ENCODE measurements at places on chromosomes 11 and 22. TPM values are rescaled to one million over a fixed set of nuclear protein-coding genes. Genes with fewer than 3 reads are reported as not detected.
A peak's percentile ranks its signal among the peaks of the same experiment; 100 is the strongest.

Gene FREY1
- total RNA-seq: 0.67 TPM

- H3K36me3 ChIP-seq: peaks cover 5% of the 10 kb centered on the region
- no peaks in the 10 kb centered on the region for H3K27me3 ChIP-seq
- no peak for DNase-seq
- H3K27ac ChIP-seq: no peak overlapping the region
- no peaks in the 10 kb centered on the region for H3K4me1 ChIP-seq
- H3K4me3 ChIP-seq: no peak overlapping the region
Observed at GRCh38 chr22:20836987-20837823, 21.4 kb downstream of the PI4KA start.

GRCh38 chr11:78208257-78209165, 19.8 kb downstream of the USP35 start:
- H3K4me3 ChIP-seq: no peak overlapping the region
- no peaks in the 10 kb centered on the region for H3K36me3 ChIP-seq
- no peaks in the 10 kb centered on the region for H3K4me1 ChIP-seq
- no peak overlapping the region for H3K27ac ChIP-seq
- H3K27me3 ChIP-seq: no peaks in the 10 kb centered on the region

GRCh38 chr11:57349491-57350274, 11.5 kb downstream of the P2RX3 start:
- no peak overlapping the region for H3K27ac ChIP-seq
- no peak overlapping the region for H3K4me3 ChIP-seq
- H3K36me3 ChIP-seq: no peaks in the 10 kb centered on the region
- DNase-seq: peak; percentile 69

- no peak overlapping the region for H3K27ac ChIP-seq
- no peaks in the 10 kb centered on the region for H3K36me3 ChIP-seq
- DNase-seq: no peak
Observed at GRCh38 chr11:78156127-78156844, 16.9 kb upstream of the ALG8 start.

DNA sequence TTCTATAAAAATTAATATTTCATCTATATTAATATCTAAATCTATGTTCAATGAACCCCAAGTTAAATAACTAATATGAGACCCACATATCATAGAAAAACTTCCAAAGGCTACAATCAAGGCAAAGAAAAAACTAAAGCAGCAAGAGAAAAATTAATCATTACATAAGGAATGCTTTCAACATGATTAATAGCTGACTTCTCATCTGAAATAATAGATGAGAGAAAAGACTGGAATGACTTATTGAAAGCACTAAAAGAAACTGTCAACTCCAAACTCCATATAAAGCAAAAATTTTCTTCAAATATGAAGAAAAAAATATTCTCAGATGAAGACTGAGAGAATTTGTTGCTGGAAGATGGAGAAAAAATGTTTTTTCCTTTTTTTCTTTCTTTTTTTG, 13.0 kb downstream of the TRIM5 start:
- H3K4me3 ChIP-seq: no peak overlapping the region
- H3K4me1 ChIP-seq: no peaks in the 10 kb centered on the region
- no peak overlapping the region for H3K27ac ChIP-seq
- no peak for DNase-seq
- no peaks in the 10 kb centered on the region for H3K36me3 ChIP-seq

DNA sequence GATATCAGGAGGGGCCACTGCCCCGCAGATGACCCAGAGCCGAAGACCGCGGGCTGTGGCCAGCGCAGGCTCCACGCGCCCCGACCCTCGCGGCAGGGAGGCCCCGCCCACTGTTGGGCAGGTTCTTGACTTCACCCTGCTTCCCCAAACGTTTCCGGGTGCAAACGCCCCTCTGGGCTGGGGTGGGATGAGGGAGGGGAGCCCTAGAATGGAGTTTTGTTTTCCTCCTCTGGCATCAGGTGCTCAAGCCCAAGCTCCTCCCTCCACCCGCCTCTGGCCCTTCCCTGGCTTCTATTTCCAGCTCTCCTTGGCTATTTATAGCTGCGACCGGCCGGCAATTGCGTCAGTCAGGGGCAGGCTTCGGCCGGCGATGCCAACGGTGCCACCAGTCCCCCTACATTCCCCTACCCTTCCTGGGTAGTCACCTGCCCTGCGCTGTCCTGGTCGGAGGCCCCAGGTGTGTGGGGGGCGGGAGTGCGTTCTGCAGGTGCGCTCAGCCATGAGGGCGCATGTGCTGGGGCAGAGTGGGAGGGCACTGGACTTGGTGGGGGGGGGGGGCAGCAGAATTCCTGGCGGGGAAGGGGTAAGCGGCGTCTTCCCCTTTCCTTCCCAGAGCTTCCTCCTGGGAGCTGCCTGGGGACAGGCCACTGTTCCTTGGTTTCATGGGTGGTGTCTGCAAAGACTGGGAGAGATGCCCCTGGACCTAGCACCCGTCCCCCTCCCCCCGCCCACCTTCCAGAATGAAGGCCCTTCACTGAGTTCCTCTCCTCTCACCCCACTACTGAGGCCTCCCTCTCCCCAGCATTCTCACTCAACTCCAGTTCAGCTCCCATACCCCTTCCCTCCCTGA, 23.6 kb downstream of the DUSP8 start:
- peak overlapping the region; percentile 26 for H3K4me3 ChIP-seq
- H3K27me3 ChIP-seq: peaks cover 24% of the 10 kb centered on the region
- DNase-seq: peak; percentile 78
- peak overlapping the region; percentile 79 for H3K27ac ChIP-seq
- peaks cover 20% of the 10 kb centered on the region for H3K4me1 ChIP-seq
